ENCODE measurements at places on chromosomes 11 and 22.

DNA sequence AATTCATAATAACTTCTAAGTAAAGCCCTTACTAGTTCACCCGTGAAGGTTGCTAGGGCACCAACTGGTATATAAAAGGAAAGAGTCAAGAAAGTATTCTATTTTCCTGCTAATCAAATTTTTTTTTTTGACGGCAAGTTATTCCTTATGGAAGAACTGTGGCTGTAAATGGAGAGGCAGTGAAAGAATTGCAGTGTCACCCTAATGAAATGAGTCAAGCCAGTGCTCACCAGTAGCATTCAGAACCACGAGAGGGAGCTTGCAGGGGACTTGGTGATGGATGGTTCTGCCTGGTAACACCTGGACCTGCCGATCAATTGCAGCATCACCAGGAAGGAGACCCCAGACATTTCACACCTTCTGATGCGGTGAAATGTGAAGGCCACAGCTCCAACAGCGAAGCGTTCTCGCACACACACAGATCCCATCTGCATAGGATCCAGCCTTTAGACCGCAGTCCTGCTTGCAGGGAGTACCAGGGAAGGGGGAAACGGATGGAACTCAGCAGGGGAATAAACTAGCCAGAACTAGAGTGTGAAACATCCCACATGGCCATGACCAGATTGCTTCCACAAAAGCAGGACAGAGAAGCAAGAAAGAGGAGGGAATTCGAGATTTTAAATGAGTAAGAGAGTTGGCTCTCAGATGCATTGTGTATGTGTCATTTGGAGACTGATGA lies 326.2 kb downstream of the TBC1D22A start:
- DNase-seq = no peak

- DNase-seq = no peak
Observed at GRCh38 chr22:37804352-37804880, 3.3 kb upstream of the GCAT start.

- DNase-seq = no peak
Observed at GRCh38 chr22:21022955-21023614, 8.1 kb downstream of the P2RX6 start.

DNA sequence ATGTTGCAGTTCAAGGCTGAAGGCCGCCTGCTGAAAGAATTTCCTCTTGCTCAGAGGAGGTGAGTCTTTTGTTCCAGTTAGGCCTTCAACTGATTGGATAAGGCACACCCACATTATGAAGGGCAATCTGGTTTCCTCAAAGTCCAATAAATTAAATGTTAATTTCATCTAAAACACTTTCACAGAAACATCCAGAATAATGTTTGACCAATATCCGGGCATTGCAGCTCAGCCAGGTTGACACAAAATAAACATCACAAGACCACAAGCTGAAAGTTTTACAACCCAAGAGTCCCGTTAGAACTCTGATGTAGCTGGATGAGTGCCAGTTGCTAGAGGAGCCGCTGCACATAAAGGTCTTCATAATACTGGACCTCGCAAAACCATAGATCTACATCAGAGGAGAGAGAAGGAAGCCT lies 64.9 kb upstream of the EED start:
- DNase-seq = no peak

DNA sequence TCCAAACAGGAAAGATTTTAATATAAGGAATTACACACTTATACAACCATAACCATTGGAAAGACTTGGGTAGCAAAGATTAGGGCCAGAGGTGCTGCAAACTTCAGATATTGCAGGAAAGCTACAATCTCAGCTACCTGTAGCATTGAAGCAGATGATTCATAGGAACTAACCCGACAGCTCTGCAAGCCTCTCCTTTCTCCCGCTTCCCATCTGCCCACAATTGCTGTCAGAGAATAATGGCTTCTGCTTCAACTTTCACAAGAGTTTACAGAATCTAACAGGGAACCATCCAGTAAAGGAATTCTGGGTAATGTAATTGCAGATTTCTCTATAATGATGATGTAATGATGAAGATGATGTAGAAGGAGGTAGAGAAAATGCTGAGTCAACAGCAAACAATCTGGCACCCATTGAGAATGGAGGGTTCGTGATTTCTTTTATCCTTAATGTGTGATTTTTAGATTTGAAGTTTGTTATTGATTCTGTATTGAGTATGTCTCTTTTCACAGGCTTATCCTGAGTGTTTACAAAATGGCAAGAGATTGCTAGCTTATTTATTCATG lies 70.8 kb upstream of the USP47 start:
- no peak for DNase-seq
